ENCODE measurements at places on chromosomes 3 and 15.

DNA sequence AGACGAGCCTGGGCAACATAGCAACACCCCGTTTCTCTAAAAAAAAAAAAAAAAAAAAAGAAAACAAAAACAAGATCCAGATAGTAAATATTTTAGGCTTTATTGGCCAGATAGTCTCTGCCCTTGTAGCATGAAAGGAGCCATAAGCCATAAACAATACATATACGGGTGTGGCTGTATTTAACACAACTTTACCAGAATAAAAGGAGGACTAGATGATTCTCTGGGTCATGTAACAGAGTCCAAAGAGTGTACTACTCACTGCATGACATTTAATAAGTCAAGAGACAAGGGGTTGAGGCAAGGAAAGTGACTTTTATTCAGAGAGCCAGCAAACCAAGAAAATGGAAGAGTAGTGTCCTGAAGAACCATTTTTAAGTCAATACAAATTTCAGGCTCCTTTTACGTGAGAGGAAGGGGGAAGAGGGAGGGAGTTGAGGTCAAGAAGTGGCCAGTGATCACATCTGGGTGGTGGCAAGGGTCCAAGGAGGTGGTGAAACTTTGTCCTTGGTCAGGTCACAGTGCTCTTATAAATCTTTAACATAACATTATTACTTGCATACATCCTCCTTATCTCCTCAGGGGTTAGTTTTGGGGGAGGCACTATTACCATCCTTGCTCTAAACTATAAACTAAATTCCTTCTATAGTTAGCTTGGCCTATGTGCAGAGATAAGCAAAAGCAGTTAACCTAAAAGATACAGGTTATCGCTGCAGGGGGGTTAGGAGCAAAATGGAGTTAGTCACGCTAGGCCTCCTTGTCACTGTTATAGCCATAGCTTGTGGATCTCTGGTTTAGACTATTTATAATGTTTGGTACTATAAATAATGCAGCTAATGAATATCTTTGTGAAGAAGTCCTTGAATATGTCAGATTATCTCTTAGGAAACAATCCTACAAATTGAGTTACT is 46.1 kb downstream of the METTL6 start:
- DNase-seq, result no peak

- no peak for DNase-seq
These were observed at the start of gene IL12A for GRCh38 chr3:159988617-159989271. Gene IL12A (plus strand): TSS chr3:159988835.

DNA sequence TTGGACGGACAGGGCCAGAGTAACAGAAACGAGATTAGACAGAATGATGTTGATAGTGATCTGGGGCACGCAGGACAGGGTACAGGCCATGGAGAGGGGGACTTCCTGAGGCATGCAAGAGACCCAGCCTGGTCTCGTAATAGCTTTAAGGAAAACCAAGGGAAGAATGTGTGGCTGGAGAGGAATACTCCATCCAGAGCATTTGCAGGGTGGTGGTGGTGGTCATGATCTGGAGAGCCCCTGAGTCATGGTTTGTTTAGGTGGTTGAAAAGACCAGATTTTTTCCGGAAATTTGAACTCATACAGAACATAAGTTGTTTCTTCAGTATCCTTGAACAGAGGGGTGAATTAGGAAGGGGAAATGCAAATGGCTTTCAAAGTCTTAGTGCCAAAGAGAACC is 138.5 kb downstream of the DUT start:
- no peak for DNase-seq

- no peak for DNase-seq
These were observed 78.3 kb downstream of the ZBTB20 start for GRCh38 chr3:115068799-115069198.

- DNase-seq, result no peak
These were observed 716 bp downstream of the SMC4 start for GRCh38 chr3:160400030-160400701.

DNA sequence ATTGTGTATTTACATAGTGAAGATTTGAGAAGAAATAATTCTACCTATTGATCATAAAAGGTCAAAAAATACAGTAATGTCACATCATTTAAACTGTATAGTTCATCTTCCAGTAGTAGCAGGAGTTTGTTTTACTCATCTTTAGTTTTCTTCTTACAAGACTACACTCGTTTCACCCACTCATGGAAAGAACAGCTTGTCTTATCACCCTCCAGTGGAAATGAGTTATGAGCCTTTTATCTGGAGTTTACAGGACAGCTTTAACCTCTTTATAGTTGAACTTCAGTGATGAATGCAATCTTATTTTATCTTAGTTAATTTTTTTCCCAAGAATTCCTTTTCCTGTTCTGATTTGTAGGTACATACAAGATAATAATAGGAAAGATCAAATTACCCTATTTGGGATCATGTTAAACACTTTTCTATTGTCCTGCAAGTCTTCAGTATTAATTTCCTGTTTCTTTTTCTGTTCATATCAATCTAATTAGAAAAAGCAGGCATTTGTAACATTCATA is 36.8 kb downstream of the RBMS3 start:
- DNase-seq, result no peak

GRCh38 chr15:23079766-23080165 is 40.4 kb upstream of the TUBGCP5 start:
- no peak for DNase-seq

GRCh38 chr15:96106628-96107027 is 223.9 kb upstream of the NR2F2 start:
- no peak for DNase-seq
